Glutamatergic neuron (in vitro differentiated cells): ENCODE measurements at places on chromosomes 12 and 14. TPM values are rescaled to one million over a fixed set of nuclear protein-coding genes. Genes with fewer than 3 reads are reported as not detected.

Gene CD4
- total RNA-seq = 0.17 TPM

GRCh38 chr12:5507944-5508343, 76.0 kb downstream of the NTF3 start:
- no peak for DNase-seq

GRCh38 chr12:41356181-41356580, 168.1 kb downstream of the PDZRN4 start:
- no peak for DNase-seq

DNA sequence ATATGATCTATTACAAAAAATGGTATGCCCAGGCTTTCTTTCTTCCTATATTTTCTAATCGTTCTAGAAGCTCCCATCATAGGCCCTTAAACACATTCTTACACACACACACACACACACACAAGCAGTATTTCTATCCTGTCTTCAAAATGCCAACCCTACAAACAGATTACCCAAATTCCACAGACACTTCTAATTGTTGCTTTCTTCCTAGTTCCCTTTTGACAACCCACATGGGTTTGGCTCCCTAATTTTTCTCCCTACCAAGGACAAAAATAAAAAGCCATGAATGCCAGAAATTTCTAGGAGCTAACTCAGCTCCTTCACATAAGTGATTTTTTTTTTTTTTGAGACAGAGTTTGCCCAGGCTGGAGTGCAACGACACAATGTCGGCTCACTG, 60.3 kb upstream of the NTF3 start:
- DNase-seq = no peak
